Stimulated activated CD4-positive, alpha-beta T cell treated with anti-CD3 and anti-CD28 coated beads, Interleukin-1b, Interleukin-23, amount 100 ng/mL, for 24 hours (primary cell): ENCODE measurements at places on chromosomes 4 and X.

- no peak for DNase-seq
These were observed 257.5 kb upstream of the FTHL17 start for GRCh38 chrX:31329298-31329697.

DNA sequence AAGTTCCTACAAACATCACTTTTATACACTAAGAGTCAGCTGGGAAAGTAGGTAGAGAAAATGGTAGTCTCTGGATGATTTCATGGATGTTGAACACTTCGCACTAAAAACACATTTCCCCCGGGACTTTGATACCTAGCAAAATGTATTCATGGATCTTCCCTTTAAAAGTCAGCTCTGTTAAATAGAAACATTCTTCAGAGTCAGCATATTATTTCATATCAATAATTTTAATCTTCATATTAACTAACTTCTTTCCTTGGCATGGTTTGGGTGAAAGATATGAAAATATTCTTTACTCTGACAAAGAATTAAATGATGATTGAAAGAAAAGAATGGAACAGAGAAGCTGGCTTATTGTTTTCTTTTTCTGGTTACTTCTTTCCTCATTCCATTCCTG lies 185.5 kb downstream of the NDST4 start:
- DNase-seq = no peak

GRCh38 chrX:140431521-140431920 lies 73.3 kb downstream of the SOX3 start:
- DNase-seq = no peak

- DNase-seq = no peak
These were observed 14.1 kb upstream of the SYTL4 start for GRCh38 chrX:100745806-100746537.

DNA sequence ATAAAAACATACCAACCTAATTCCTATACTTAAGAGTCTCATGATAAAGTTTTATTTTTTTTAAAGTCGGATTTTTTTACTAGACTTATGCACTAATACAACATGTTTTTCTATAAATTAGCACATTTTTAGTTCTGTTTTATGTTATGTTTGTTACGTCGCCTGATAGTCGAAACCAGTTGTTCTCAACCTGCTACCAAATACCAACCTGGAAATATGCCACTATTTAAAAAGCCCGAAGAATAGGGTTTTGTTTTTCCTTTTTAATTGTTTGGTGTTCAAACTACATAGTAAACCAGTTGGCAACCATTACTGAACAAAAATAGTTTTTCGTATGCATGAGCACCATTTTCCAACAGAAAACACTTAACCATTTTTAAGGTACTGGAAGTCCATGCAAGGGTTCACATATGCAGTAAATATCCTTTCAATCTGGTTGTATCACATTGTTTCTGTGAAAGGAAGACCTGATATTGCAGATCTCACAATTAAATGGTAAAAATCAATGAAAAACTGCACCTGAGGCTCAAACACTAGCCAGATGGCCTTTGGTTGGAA lies 1.4 kb downstream of the WDFY3 start:
- no peak for DNase-seq

GRCh38 chrX:35670889-35671288 lies 127.3 kb upstream of the MAGEB16 start:
- no peak for DNase-seq

GRCh38 chr4:167183036-167183435 lies 51.3 kb downstream of the SPOCK3 start:
- DNase-seq = no peak

- no peak for DNase-seq
These were observed 473.3 kb upstream of the FAM47C start for GRCh38 chrX:36534900-36535299.

DNA sequence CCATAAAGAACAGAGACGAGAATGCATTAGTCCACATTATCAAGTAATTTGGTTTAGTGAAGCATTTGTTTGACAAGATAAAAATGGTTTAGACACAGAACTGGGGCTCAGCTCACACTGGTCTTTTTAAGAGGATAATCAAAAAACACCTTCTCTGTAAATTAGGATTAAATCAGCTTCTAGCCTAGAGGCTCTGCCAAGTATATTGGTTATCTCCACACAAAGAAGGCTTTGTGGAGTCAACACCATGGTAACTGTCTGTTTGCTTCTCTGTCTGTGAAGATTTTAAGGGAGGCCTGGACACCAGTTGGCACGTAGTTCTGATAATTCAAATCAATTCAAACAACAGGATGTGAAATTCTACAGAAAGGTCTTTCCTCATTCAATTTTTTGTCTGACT lies 687.0 kb downstream of the DMD start:
- no peak for DNase-seq

DNA sequence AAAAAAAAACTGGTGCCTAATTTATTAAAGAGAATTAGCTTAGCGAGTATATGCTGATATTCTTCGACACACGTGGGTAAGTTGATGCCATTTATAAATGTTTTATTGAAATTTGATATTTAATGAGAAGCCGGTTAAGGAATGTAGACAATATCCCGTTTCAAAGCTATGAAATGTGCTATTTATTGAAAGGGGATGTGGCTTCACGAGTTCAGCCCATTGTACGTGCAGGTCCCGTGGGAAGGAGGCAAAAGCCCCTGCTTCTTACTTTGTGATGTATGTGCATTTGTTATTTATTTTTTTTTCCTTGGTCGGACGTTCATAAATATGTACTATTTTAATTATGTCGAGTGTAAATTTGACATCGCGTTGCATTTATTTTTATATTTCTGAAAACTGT lies 20.2 kb downstream of the SHOX start:
- no peak for DNase-seq

- DNase-seq = no peak
These were observed 38.3 kb downstream of the PF4 start for GRCh38 chr4:73943555-73943954.

- DNase-seq = no peak
These were observed 36.7 kb upstream of the HMX1 start for GRCh38 chr4:8908206-8908893.

DNA sequence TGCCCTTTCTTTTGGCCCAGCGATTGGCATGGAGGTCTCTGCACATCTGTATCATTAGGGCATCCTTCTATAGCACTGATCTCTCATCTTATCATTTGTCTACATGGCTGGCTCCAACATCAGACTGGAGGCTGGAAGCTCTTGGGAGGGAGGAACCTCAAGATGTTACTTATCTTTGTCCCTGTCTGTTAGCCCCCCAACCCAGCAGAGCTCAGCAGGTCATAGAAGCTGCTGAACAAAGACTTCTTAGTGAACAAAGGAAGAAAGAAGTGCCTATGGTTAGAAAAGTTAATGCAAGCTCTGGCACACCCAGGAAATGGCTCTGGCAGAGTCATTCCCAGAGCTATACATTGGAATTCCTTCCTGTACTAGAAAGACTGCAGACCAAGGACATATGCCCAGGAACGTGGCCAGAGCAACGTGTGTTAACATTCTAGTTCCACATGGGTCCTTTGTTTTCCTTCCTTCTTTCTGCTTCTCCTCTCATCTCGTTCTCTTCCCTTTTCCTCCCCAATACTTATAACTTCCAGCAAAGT lies 74.0 kb downstream of the SEL1L3 start:
- no peak for DNase-seq

GRCh38 chr4:94409375-94409679 lies 42.4 kb upstream of the PDLIM5 start:
- DNase-seq = no peak

DNA sequence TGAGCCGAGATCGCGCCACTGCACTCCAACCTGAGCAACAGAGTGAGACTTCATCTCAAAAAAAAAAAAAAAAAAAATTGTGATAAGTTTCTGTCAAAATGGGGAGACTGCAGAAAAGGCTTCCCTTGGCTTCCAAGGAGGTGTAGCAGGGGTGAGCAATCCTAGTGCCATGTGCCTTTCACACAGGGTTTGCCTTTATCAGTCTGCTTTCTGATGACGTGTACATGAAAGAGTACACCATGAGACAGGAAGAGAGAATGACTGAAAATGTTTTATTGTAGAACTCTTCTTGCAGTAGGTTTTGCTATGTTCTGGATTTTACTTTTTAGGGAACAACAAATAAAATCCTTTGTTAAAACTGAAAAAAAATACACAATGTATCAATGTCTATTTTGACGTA lies 23.4 kb upstream of the ZFP42 start:
- DNase-seq = no peak

DNA sequence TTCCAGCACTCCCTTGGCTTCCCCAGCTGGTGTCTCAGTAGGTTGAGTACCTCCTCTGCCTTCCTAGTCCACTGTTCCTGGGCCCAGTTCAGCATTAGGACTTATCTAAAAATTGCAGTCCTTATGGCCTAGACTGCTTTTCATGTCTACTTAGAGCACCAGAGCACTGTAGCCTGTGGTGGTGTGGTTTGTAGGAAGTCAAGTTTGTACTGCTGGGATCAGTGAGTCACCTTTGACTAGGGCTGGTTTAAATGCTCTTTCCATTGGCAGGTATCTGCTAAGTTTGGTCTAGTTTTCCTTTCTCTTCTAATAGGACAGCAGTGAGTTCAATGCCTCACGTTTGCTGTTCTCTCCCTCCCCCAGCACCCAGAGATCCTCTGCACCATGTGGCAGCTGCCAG lies 233.6 kb upstream of the WDFY3 start:
- DNase-seq = no peak

GRCh38 chrX:13955975-13956374 lies 73.7 kb downstream of the GEMIN8 start:
- DNase-seq = no peak

- DNase-seq = no peak
These were observed 74.2 kb downstream of the PRKX start for GRCh38 chrX:3639236-3639635.

DNA sequence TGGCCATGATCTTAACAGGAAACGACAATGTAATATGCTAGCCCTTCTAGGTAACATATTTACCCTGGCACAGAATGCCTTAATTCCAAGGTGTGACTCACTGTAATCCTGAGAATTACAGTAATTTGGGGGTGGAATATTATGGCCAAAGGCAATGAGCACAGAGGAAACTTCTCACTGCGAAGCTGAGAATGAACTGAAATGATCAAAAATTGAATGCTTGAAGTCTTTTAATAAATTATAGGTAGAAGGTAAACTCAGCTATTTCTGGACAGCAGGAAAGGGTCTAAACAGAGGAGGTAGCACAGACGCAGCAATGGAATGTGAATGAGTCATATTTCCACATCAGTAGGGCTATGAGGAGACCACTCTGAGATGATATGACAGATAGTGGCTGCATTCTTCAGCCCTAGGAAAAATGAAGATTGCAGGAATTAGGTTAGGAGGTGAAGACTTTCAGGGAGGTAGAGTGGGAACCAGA lies 312.6 kb downstream of the PACRGL start:
- DNase-seq = no peak

DNA sequence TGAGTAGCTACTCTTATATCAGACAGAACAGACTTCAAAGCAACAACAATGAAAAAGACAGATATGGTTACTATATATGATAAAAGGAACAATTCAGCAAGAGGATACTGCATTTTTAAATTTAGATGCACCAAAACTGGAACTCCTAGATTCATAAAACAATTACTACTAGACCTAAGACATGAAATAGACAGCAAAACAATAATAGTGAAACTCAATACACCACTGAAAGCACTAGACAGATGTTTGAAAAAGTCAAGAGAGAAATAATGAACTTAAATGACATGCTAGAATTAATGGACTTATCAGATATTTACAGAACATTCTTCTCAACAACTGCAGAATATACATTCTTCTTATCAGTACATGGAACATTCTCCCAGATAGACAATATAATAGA lies 99.5 kb upstream of the ITM2A start:
- no peak for DNase-seq

GRCh38 chrX:703866-704265 lies 73.3 kb downstream of the SHOX start:
- DNase-seq = no peak

GRCh38 chrX:75067931-75068330 lies 88.2 kb downstream of the ABCB7 start:
- DNase-seq = no peak

- DNase-seq = no peak
These were observed 80.7 kb downstream of the SYNPO2 start for GRCh38 chr4:118969359-118969758.

GRCh38 chr4:25821899-25822298 lies 40.9 kb downstream of the SEL1L3 start:
- DNase-seq = no peak

GRCh38 chr4:71187404-71188155 lies 151.2 kb upstream of the SLC4A4 start:
- DNase-seq = no peak

GRCh38 chrX:39439906-39440798 lies 638.9 kb downstream of the MID1IP1 start:
- DNase-seq = no peak

DNA sequence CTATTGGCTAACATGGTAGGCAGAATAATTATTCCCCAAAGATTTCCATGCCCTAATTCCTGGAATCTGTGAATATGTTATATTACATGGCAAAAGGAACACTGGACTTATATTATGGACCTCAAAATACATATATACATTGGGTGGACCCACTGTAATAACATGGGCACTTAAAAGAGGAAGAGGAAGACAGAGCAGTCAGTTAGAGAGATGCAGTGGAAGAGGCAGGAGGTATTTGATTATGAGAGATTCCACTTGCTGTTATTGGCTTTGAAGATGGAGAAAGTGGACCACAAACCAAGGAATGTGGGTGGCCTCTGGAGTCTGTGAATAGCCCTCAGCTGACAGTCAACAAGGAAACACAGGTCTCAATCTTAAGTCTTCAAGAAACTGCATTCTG lies 14.0 kb upstream of the ART3 start:
- DNase-seq = no peak

GRCh38 chrX:134622056-134622812 lies 36.0 kb downstream of the PLAC1 start:
- DNase-seq = no peak

GRCh38 chr4:40881096-40881495 lies 131.3 kb downstream of the NSUN7 start:
- DNase-seq = no peak

GRCh38 chr4:144734522-144734921 lies 88.6 kb downstream of the HHIP start:
- no peak for DNase-seq

- DNase-seq = no peak
These were observed 556.1 kb upstream of the TENM3 start for GRCh38 chr4:181687116-181687515.

DNA sequence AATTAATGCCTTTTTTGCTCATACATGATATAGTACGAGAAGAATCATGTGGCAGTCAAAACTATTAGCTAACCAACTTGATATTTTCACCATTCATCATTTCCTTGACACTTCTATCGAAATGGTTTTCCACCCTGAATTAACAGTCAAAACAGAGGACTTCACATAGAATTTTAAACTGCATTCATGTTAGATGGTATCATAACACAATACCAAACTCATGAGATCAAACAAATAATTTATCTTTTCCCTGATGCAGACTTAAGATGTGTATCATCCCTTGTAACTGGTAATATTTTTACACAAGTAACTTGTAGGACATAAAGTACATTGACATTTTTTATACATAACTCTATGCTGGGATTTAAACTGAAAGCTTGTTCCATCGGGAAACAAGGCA lies 18.2 kb upstream of the ANTXR2 start:
- no peak for DNase-seq

DNA sequence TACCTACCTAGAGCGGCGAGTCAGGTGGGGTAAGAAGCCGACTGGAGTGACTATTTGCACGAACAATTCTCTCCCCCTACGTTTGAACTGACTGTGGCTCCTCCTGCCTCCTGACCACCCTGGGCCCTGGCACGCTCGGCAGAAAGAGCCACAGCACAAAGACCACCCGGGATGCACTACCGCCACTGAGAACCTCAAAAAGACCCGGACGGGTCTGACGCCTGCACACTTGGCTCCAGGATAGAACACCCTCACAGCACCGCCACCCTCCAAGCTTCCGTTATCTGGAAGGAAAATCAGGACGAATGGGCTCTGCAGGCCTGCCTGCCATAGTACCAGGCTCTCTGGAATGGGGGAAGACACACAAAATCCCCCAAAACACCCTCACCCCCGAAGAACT lies 2.2 kb downstream of the LRPAP1 start:
- no peak for DNase-seq
